Bronchial epithelial cell (primary cell): ENCODE measurements at places on chromosomes 13 and 19. TPM values are rescaled to one million over a fixed set of nuclear protein-coding genes. Genes with fewer than 3 reads are reported as not detected.

AP3D1 gene
- total RNA-seq: 72.1 and 78.3 TPM in 2 replicates

OLFM4 gene
- not detected in 2 replicates for total RNA-seq

EBPL gene
- total RNA-seq: 80.4 and 146 TPM in 2 replicates

C13orf46 gene
- not detected in 2 replicates for total RNA-seq

PTGIR gene
- 0.26 TPM in 1 of 2 replicates, not detected in the other for total RNA-seq

NKG7 gene
- not detected in 2 replicates for total RNA-seq

PSG11 gene
- not detected in 2 replicates for total RNA-seq

KCNN4 gene
- total RNA-seq: 0.26 and 9.7 TPM in 2 replicates

IZUMO4 gene
- total RNA-seq: 3.7 and 5.9 TPM in 2 replicates

KLHL1 gene
- not detected in 2 replicates for total RNA-seq

DLL3 gene
- 0.26 TPM in 1 of 2 replicates, not detected in the other for total RNA-seq
